ENCODE measurements at places on chromosomes 3 and 15. TPM values are rescaled to one million over a fixed set of nuclear protein-coding genes. Genes with fewer than 3 reads are reported as not detected.

GRCh38 chr3:105375750-105376511 is 9.2 kb downstream of the ALCAM start:
- DNase-seq = no peak

DNA sequence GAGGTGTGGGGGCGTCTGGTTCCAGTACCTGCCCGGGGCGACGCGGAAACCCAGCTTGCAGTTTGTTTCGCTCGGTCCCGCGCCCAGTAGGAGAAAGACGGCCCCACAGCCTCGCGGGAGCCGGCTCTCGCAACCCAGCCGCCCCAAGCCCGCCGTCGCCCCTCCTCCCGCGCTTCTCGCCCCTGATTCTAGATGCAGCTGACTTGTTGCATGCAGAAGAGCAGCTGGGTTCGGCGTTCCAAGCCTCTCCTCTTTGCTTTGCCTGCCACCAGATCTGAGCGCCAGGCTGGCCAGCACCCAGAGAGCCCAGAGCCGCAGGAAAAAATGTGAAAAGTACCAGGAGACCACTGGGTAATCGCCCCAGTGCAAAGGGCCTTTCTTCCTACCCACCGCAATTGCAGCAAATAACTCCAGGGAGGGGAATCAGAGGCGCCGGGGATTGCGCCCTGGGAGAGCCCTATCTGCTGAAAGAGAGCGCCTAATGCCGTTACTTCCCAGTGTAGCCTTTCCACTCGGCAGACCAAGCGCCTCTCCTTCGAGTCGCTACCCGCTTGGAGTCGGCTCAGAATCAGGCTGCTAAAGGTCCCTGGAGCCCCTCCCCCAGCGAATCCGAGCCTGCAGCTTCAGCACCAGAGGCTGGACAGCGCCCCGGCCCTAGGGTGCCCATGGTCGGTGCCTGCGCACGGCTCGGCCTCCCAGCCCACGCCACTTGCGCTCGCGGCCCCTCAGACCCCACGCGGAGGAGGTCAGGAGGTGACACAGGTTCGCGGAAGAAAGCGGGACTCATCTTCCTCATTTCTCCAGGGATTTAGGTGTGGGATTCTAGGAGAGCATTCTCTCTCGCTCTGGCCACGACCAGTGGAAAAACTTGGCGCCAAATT is 15.7 kb upstream of the AEN start:
- DNase-seq = peak; percentile 89

- DNase-seq = no peak
These were observed 60.2 kb downstream of the IL16 start for GRCh38 chr15:81256916-81257315.

DNA sequence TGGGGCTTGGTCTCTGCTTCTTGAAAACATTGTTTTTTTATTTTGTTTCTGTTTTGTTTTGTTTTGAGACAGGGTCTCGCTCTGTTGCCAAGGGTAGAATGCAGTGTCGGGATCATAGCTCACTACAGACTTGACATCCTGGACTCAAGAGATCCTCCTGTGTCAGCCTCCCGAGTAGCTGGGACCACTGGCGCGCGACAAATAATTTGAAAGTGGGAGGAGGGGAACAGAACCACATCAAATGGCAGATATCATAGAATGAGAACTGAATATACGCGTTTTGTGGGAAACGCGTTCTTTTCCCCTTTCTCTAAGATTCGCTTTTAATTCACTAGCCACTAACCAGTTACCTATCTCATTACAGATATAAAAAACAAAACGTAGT is 641 bp upstream of the VPS13C start:
- DNase-seq = no peak

DNA sequence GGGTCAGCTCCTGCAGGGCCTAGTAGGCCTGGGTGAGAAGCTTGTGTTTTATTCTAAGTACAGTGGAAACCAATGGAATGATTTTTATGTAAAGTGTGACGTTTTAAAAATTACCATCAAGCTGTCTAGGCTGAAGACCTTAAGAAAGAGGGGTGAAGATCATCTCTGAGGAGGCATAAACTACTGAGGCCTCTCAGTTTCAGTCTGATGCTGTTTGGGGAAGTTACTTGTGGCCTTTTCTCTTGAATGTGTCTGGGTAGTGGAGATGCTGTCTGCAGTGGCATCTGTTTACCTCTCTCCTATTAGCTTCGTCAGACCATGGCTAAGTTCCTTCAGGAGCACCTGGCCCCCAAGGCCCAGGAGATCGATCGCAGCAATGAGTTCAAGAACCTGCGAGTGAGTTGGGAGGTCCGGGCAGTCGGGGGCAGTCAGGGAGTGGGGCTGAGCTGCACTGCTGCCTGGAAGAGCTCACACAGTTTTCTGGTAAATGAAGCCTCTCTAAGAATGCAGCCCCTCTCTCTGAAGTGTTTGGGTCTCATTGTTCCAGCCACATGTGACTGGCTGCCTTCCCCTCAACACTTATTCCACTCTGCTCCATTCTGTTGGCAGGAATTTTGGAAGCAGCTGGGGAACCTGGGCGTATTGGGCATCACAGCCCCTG is 1.9 kb downstream of the IVD start:
- peak; percentile 28 for DNase-seq

DNA sequence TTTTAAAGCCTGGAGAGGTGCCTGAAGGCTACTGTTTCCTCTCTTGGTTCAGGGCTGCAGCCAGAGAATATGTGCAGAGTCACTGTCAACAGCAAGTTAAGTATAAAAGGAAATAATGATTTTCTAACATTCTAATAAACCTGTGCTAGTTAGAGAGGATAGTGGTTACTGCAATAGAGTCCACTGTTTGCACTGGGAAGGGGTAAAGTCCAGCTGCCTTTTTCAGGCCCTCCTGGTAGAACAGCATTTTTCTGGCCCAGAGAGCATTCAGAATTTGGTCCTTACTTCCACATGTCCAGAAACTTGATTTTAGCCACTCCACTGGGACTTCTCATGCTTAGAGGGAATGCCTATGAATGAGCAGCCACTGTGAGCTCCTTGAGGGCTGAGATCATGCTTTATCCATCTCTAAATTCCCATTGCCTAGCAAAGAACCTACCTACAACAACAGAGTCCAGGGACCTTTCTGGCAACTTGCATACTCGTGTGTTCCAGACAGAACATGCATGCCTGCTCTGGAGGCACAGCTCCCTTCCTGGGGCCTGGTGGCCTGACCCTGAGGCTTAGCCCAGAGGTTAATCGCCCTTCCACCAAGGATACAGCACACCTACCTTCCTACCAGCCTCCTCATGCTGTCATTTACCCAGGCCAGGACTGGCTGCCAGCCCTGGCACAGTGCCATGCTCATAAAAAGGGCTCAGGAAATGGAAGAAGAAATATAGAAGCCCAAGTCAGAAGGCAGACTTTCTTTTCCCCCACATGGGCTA is 50.3 kb upstream of the ATP13A3 start:
- DNase-seq = no peak

DNA sequence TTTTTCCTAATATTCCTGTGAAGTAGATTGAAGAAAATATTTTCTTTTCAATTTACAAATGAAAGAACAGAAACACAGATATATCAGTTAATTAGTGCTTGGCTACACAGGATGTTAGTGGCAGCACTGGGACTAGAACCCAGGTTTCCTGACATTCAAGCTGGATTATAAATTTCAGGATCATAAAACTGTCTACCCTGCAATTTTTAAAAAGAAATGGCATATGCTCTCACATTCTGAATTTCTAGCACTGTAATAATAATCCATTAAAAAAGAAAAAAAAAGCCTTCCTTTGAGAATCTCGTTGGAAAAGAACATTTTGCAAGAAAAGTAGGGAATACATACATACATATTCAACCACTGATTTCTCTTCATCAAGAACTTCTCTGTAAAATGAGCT is 9.3 kb upstream of the DPH6 start:
- DNase-seq = no peak

- DNase-seq = no peak
These were observed 35.6 kb downstream of the PDCD6IP start for GRCh38 chr3:33834096-33834453.

DNA sequence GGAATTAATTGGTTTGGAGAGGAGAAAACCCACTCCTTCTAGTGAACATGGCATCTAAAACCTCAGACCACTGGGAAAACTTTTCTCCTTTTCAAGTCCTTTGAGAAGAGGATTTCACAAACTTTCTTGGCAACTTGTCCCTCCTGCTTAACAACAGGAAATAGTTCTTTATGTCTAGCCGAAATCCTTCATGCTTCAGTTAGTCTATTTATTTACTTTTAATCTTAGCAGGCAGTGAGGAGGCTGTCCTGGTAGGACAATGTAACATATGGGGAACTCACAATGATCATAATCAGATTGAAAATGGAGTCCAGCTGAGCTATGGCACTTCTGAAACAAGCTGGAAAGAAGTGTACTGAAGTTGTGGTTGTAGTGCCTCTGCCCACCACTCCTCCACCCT is 50.6 kb downstream of the KY start:
- DNase-seq = no peak

DNA sequence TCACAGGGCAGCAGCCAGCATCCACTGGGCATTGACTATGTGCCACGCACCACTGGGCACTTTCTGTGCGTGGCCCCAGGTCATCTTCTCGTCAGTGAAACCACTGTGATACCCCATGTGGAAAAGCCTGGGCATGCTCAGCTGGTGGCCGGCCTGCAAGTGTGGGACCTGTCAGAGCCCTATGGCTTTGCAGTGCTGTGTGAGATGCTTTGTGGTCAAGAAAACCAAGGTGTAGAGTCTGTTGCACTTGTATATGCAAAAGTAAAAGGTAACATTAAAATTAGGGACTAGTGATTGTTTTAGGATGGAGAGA is 69.5 kb downstream of the PGPEP1L start:
- DNase-seq = no peak

Gene ACTC1
- 93.8 TPM for total RNA-seq

DNA sequence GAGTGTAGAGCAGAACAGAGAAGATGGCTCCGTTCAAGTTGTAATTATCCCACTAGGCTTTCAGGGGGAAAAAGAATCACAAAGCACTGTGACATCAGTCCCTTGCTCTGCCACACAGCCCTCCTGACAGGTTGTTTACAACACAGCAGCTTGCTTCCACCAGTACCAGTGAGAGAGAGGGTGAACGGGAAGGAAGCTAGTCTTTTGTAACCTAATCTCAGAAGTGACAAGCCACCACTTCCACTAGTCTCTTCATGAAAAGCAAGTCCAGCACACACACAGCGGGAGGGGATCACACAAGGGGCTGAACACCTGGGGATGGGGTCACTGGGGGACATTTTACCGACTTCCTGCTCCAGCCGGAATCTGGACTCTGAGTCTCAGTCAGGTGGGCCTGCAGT is 86.3 kb downstream of the FAM81A start:
- DNase-seq = no peak

GRCh38 chr15:97168704-97169475 is 791.6 kb upstream of the ARRDC4 start:
- no peak for DNase-seq

GRCh38 chr3:178075344-178075743 is 460.9 kb upstream of the KCNMB2 start:
- DNase-seq = no peak

GRCh38 chr15:89673165-89673512 is 6.0 kb downstream of the PLIN1 start:
- no peak for DNase-seq

DNA sequence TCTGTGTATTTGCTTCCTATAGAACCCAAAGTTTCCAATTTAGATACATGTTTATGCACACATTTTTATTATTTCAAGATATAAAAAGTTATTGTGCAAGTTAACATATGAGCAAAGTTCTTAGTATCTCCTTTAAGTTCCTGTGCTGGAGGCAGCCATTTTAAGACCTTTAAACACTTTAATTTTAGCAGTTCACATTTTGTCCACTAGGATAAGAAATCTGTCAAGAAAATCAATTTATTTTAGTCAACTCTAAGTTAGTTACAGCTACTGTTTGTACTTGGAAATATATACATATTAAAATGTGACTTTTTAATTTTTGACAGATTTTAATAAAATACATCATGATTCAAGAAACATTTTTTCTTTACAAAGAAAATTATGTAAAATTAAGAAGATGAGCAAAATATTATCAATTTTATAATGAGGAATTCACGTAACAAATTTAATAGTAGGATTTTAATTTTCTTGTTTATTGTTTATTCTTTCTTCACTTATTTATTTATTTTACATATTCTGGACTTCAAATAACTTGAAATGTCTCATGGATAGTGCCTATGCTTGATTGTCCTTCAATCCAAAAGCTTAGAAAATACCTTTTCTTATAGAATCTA is 402.6 kb upstream of the GBE1 start:
- no peak for DNase-seq

DNA sequence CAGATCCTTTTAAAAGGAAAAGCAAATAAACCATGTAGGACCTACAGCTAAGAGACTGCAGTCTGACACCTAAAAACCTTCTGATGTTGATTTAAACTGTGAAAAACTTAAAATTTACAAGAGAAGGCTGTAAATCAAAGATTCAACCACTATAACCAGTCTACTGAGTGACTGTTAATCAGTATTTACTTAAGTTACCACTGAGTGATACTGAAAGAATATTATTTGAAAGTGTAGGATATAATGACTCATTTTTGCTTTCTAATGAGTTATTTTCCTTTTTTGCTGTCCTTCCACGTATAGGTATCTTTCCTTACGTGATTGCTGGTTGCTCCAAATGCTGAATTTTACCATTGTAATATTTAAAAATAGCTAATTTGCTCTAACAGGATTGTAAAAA is 44.6 kb downstream of the RFX7 start:
- DNase-seq = no peak

Gene CHL1
- total RNA-seq = 4.9 TPM

DNA sequence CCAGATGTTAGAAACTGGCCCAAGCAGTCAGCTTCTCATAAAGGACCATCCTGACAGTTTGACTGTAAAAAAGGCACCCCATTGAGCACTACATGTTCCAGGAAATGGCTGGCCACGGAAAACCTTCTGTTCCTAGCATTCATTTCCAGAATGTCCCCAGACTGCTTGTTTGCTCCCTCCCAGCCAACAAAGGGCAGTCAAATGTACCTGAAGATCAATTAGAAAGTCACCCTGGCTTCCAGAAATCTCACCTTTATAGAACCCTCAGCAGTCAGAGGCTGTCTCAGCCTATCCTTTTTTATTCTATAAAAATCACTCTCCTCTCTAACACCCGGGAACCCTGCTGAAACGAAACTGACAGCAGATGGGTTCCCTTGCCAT is 784 bp upstream of the SAMMSON start:
- DNase-seq = no peak

- no peak for DNase-seq
These were observed 284.0 kb downstream of the SQOR start for GRCh38 chr15:45918839-45919238.
